Left renal cortex interstitium (tissue), 4 donors: ENCODE measurements at places on chromosomes 4 and X. TPM values are rescaled to one million over a fixed set of nuclear protein-coding genes. Genes with fewer than 3 reads are reported as not detected.

DNA sequence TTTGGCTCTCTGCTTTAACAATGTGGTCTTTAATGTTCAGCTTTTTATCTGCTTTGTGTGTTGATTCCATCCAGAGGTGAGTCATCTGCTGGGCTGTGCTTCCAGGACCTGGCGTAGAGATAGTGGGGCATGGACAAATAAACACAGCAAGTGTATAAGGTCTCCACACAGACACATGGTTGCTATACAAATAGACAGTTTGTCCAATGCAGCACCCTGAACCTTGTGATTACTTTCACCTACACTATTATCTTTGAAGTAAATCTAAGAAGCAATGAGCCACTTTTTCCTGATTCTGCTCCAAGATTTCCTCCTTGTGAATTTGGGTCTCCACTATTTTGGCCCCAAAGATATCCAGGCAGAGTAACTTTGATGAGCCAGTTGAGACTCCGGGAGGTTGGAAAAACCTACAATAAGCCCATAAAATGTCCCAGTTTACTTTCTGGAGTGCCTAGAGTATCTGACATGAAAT, 12.1 kb downstream of the PPARGC1A start:
- no peak for DNase-seq

CT55 gene
- polyA plus RNA-seq, result 0.23 TPM

ACE2 gene
- polyA plus RNA-seq, result 29.4 TPM

NHSL2 gene
- 8.3 TPM for polyA plus RNA-seq

DNA sequence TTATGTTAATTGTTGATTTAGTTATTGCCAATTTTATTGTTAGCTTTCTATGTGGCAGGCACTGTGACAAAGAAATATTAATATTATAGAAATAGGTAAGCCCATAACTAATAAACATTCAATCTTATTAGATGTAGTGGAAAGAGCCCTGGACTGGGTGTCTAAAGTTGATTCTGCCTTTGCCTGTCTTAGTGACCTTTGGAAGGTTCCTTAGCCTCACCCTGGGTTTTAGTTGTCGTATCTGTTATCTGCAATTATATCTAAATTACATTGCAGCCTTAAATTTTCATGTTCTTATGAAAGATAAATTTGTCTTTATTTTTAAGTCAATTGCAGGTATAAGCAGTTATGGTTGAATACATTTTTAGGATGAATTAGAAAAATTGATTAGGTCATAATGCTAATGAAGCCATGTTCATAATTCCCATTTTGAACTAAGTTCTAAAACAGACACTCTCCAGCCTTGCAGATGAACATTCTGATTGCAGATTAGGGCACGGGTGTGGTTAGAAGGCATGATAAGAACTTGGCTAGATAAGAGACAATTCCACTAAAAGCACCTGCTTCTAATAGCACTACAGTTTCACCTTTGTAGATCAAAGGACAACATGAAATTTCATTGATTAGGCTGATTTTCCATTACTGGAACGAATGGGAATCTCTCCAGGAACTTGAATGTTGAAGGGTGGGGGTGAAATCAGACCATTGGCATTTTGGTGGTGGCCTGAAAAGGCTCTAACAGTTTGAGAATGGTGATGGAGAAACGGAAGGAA, 17.3 kb upstream of the ENPEP start:
- DNase-seq, result no peak
